ENCODE measurements at places on chromosomes 13 and 19.

GRCh38 chr13:56424246-56424645 is 716.5 kb upstream of the PRR20A start:
- no peak for DNase-seq

DNA sequence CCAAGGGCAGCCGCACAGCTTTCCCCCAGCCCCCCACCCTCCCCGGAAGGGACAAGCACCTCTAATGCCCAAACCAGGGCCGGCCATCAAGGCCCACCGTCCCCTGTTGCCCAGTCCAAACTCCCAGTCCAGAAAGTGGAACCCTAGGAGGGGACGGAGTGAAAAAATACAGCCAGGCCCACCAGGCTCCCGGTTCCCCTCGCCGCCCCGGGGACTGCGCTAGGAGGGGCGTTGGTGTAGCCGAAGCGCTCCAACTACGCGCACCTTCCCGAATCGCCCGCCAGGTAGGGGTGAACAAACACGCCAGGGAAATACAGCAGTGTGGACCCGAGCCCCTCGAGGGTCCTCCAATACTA is 1.3 kb downstream of the KLF16 start:
- no peak for DNase-seq

DNA sequence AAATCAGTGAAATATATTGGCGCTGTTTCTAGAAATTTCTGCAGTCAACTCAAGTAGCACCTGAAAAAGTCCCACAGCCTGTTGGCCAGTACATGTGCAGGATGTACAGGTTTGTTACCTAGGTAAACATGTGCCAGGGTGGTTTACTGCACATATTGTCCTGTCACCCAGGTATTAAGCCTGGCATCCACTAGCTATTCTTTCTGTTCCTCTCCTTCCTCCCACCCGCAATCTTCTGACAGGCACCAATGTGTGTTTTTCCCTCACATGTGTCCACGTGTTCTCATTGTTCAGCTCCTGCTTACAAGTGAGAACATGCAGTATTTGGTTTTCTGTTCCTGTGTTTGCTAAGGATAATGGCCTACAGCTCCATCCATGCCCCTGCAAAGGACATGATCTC is 13.1 kb upstream of the SCEL start:
- no peak for DNase-seq

GRCh38 chr19:6061376-6062130 is 48.7 kb downstream of the RFX2 start:
- DNase-seq = no peak

GRCh38 chr19:36041831-36042230 is 9.2 kb upstream of the CLIP3 start:
- DNase-seq = no peak

DNA sequence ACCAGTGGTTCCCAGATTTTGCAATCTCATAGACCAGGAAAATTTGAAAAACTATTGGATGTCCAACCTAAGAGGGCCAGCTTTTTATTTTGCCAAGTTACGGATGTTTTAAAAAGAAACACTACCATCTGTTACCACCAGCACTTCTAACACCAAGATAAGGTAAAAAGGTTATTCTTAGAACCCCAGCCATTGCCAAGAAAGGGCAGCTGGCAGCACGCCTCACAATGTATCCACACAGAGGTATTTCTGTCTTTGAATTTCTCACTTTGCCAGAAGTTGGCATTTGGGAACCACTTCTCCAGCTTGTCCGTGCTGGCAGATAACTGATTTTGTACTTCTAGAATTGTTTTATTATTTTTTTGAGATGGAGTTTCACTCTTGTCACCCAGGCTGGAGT is 28.7 kb downstream of the CAPN12 start:
- DNase-seq = no peak

DNA sequence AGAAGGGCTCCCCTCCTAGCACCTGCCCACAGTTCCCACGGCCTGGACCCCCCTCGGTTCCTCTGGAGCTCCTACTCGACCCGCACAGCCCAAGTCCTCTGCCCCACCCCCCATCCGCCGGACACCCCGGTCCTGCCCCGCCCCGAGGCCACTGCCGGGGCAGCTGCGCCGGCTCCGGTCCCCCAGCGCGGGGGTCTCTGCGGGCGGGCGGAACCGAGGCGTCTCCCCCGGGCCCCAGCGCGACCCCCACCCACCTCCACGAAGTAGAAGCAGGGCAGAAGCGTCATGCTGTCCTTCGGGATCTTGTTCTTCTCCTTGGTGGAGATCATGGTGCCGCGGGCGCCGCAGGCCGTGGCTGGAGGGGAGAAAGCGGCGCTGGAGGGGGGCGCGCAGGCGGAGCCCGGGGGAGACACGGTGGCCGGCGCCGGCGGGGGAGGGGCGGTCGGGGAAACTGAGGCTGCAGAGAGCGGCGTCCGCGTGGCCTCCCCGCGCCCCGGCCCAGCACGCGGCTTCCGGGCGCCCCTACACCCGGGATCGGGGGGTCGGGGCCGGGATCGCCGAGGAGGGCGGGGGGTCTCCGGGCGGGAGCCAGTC is 427 bp downstream of the PLPPR3 start:
- DNase-seq = no peak

DNA sequence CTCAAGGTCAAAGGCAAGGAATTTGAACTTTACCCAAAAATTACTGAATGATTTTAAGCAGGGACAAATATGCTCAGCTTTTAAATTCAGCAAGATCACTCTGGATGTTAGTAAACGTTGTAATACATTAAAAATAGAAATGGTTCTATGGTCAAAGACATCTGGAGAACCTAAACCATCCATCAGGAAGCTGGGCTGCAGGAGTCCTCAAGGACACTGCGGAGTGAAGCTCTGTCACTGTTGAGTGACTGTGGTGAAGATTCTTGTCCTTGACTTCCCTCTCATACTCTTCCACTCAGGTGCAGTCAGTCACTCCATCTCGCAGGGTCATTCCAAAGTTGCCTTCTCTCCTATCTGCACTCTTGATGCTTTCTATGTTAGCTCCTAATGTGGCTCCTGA is 450.7 kb downstream of the FOXO1 start:
- DNase-seq = no peak
